ENCODE measurements at places on chromosomes 11 and 22.

DNA sequence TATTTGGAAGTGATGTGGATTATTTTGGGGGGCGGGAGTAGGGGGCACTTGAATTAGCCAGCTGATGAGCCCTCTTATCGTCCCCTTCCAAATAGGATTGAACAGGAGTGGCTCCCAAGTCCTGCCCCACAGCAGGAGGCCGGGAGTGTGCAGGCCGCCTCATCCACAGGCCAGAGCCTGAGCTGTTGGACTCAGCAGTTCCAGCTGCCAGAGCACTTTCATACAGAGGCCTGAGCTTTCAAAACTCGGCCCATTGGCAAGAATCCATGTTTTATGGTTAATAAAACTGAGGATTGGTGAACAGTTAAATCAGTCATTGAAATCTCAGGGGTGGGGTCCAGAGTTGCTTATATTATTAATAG lies 9.6 kb downstream of the FAM118A start:
- DNase-seq, result no peak

GRCh38 chr22:25282671-25283561 lies 63.5 kb downstream of the CRYBB2 start:
- DNase-seq, result peak; percentile 43

DNA sequence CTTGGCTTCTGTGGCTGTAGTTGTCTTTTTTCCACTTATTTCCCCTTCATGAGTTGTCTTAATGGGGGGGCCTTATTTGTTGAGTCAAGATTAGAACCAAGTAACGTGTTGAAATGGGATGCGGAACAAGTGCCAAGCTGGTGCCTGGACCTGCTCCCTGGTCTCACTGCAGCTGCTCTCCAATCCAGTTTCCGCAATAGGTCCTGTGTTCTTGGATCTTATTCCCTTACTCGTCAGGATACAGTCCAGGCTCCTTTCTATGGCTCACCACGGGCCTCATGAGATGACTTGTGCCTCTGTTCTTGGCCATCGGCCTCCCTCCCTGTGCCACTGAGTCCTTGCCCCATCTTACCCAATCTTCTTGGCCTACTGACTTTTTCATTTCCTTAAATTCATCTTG lies 159.6 kb upstream of the CADM1 start:
- no peak for DNase-seq

DNA sequence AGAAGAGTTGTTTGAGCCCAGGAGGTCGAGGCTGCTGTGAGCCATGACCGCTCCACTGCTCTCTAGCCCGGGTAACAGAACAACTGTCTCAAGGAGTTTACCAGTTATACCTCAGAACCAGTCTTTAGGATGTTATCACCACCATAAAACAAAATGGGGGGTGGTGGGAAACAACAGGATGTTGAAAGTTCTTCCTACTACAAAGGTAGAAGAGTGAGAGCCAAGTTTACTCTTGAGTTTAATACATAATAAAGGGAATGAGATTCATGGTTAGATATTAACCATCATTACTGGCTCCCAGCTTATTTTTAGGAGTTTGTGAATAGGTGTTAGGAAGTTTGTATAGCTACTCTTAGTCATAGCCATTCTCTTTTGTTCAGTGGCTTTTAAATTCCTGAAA lies 78.8 kb upstream of the HORMAD2 start:
- no peak for DNase-seq

DNA sequence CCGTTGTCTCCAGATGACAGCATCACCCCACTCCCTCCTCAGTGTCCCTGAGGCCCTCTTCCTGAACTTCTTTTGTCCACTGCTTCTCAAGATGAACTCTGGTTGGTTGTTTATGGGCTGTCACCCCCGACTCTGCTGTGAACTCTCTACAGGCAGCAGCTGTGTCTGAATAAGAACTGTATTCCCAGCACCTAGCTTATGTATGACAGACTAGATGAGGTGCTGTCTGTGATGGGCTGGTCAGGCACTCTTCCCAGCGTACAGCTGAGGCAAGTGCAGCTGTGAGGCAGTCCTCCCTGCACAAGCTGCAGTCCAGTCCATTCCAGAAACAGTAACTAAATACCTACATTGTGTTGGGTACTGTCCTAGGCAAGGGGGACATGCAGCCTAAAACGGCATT lies 111.4 kb upstream of the PITPNB start:
- DNase-seq, result no peak

DNA sequence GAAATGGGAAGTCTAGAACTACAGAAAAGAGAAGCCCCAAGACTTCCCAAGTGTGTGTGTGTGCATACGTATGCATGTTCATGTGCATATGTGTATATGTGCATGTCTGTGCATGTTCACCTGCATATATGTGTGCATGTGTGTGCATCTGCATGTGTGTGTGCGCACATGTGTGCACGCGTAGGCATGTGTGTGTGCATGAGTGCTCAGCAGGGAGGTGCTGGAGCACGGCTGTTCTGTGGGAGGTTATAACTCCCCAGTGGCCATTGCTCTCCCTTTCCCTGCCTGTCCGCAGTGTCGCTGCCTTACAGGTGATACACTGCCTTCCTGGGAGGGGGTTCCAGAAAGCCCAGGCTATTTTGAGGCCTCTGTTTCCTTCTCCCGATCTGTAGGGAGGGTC lies 29.8 kb downstream of the B3GAT1 start:
- no peak for DNase-seq

DNA sequence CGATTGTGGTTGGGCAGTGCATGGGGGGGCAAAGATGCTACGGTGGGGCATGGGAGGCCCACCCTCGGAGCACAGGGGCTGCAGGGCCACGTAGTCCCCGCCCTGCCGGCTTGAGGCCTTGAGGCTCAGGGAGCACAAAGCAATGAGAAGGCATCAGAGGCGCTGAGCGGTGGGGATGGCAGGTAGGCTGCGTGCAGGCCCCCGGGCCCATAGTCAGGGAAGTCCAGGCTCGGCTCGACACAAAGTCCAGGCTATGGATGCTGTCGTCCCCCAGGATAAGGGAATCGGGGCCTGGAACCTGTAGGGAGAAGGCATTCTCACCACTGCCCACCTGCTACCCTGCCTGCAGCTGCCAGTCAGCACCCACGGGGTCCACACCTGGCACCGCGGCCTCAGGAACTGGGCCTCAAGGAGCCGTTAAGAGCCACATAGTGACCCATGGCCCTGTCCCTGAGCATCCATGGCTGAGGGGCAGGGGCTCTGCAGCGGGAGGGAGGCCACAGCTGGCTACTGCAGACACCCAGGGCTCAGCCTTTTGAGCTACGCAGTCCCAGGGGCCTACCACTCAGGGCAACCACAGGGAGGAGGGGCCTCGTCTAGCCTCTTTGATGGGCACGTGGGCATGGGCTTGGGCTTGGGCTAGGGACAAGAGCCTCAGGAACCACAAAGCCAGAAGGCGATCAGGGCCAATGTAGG lies 179.7 kb downstream of the IGLL1 start:
- DNase-seq, result no peak

GRCh38 chr11:15859411-15859810 lies 496.9 kb downstream of the SOX6 start:
- no peak for DNase-seq

GRCh38 chr11:12787847-12788246 lies 113.6 kb downstream of the TEAD1 start:
- no peak for DNase-seq

DNA sequence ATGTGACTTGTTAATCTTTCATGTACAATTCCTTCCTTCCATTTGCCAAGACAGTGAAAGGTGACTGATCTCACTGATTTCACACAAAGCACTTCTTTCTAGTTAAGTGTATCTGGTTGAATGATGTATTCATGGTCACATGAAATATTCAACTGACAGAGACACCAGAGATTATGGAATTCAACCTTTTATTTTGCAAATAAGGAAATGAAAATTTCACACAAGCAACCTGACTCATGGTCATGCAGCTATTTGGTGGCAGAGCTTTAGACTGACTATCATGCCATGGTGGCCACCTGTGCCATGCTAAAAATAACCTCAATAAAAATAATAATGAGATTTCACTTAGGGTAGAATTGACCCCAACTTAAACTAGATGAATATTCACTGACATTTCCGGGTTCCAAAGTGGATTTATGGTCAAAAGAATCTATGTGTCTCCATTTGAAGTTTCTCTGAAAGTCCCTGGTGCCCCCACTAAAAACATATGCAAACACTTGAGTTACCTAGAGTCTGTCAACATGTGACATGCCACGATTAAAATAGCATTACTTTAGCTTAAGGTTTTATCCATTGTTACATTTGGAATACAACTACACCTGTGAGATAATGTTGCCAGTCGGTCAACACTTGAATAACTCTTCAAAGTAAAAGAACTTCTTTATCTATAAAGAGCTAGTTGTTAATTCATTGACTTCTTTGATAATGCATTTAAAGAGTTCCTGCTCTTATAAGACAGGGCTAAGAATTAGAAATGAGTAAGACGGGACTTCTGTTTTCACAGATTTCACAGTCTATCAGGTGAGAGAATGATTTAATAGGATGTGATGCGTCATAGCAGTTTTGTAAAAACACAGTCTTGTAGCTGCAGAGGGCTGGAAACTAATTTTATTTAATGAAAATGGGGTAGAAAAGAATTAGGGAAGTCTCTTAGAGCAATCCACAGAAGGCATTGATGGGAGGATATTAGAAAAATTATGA lies 94.6 kb upstream of the OR9G4 start:
- DNase-seq, result no peak

- no peak for DNase-seq
Measured at GRCh38 chr22:44523981-44524759, 26.1 kb upstream of the RTL6 start.

DNA sequence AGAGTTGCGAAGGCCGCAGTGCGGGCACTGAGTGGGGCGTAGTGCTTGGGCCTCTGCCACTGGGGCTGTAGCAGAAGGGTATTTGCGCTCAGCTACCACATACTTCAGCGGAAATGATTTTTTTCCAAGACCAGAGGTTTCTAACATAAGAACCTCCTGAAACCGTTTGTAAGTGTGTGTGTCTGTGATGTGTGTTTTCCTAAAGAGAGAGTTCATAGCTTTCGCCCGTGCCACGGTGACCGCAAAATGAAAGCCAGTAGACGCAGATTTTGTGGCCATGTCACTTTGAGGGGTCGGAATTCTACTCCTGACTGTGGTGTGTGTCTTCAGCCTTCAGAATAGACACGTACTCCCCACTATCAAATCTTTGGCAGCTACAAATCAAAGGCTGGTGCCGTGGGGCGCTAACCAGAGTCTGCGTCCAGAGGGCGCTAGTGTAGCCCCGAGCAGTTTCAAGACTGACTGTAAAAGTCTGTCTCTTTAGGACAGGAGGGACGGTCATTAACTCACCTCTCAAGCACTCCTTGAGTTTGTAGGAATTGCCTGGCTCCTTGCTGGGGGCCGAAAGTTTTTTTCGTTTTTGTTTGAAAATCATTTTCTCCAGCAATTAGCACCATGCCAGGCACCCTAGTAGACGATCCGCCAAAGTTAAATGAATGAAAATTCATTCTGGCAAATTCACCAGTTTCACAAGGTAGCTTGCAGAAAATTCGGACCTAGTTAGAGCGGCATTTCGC lies 2.5 kb upstream of the CALCA start:
- DNase-seq, result peak; percentile 70

GRCh38 chr11:20477418-20478090 lies 90.0 kb downstream of the PRMT3 start:
- no peak for DNase-seq

DNA sequence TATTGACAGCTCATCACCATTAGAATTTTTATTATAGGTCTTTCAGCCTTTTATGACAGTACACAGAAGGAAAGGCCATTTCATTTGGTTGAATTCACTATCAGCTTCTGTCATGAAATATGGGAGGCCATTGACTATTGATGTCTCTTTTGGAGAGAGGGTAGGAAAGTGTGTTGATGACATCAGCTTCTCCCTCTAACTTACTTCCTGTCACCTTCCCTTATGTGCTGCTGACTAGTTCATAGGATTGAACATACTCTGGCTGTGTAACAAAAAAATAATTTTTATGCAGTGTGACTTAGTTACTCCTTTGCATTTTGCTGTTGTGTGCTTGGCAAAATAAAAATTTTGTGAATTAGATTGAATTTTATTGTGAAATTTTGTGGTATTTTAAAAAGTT lies 769.2 kb downstream of the METTL15 start:
- DNase-seq, result no peak

- no peak for DNase-seq
Measured at GRCh38 chr11:112644410-112645131, 316.6 kb upstream of the NCAM1 start.
